ENCODE measurements at places on chromosomes 3 and 15.

GRCh38 chr3:10667269-10667668 lies 148.8 kb upstream of the SLC6A11 start:
- DNase-seq: no peak

- DNase-seq: no peak
Observed at GRCh38 chr3:43764056-43764455, 73.3 kb downstream of the ABHD5 start.

- no peak for DNase-seq
Observed at GRCh38 chr3:127370906-127371305, 83.1 kb upstream of the PRR20G start.

DNA sequence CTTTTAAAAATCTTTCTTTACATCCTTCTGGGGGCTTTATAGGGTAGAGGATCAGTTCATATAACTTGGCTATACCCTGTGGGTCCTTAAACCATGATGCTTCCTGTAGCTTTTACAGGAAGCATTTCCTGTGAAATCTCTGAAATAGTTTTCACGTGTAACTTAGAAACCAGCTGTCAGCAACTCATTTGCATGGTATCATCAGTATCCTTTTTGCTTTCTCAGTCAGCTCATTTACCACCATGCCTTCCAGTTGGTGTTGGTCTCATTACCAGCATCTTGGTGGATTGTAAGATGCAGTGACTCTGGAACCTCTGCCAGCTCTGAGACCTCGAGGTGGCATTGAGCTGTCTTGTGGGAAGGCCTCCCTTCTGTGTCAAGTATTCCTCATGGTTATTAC lies 96.7 kb upstream of the MYZAP start:
- DNase-seq: no peak

DNA sequence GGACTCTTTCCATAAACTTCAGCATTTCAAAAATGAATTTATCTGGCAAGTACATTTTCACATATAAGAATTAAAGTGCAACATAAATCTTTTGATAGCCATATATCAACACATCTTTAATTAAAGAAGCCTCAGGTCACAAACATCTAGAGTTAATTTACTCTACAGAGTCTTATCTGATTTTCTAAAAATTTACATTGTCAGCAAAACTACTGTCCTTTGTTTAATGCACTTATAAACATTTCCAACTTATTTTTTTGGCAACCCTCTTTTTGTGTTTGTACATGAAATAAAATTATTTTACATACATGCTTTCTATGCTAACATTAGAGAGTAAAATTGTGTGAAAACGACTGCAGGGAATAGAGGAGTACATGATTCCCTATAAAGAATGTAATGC lies 416.8 kb upstream of the ARL6 start:
- DNase-seq: no peak

DNA sequence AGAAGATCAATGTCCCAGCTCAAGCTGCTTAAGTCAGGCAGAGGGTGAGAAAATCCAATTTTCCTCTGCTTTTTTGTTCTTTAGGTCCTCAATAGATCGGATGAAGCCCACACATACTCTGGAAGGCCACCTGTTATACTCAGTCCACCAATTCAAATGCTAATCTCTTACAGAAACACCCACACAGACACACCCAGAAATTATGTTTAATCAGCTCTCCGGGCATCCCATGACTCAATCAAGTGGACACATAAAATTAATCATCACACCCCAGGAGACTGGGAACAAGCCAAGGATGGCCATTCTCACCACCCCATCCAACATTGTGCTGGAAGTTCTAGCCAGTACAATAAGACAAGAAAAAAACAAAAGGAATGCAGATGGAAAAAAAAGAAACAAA lies 67.8 kb upstream of the SLC24A5 start:
- DNase-seq: no peak

- no peak for DNase-seq
Observed at GRCh38 chr3:184300378-184300720, 1.3 kb downstream of the PSMD2 start.

DNA sequence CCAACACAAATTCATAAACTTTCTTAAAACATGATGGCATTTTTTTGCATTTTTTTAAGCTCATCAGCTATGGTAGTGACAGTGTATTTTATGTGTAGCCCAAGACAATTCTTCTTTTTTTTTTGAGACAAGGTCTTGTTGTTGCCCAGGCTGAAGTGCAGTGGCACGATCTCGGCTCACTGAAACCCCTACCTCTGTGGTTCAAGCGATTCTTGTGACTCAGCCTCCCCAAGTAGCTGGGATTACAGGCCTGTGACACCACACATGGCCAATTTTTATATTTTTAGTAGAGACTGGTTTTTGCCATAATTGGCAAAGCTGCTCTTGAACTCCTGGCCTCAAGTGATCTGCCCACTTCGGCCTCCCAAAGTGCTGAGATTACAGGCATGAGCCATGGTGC lies 17.3 kb upstream of the USP50 start:
- DNase-seq: no peak

DNA sequence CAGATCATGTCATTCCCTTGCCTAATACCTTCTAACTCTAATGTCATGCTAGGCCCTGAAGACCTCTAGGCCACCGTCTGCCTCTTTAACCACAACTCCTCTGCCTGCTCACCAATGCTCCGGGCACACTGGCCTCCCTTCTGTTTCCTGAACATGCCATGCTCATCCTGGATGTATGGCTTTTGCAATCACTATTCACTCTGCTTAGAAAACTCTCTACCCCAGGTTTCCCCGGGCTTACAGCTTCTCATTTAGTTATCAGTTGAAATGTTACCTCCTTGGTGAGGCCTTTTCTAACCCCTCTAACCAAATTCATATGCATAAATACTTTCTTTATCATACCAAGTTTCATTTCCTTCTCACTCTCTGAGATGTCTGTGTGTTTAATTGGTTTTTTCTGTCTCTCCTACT lies 727.8 kb upstream of the CFAP20DC start:
- DNase-seq: no peak

- no peak for DNase-seq
Observed at GRCh38 chr3:7249493-7250076, 388.7 kb downstream of the GRM7 start.

- DNase-seq: no peak
Observed at GRCh38 chr3:9976721-9977709, 9.6 kb downstream of the EMC3 start.

GRCh38 chr3:77039606-77040171 lies at the start of gene ROBO2:
TSS of gene ROBO2 (plus strand) at chr3:77040099. CDS start at chr3:77040786, 687 bp downstream.
- no peak for DNase-seq

DNA sequence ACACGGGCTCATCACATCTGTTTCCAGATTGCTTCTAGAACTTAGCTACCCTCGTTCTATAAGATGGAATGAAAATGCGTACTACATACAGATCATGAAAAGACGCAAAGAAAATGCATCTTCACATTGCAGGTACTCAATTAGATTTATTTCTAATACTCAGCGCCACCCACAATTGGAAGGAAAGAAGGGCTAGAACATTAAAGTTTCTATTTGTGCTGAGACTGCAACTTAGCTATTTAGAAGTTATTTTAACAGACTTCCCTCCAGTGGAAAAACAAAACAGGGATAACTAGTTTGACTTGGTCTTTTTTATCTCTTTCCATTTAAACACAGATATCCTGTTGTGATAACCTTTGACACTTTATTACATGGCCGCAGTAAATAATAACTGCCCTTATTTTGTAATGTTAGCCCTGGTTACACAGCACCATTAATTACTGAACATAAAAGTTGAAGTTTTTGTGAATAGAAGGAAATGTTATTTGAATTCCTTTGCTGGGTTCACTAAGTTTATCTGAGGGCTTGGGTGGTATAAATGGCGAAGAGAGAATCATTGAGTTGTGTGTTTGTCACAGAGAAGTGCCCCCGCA lies 86.9 kb upstream of the SLC25A26 start:
- DNase-seq: no peak

DNA sequence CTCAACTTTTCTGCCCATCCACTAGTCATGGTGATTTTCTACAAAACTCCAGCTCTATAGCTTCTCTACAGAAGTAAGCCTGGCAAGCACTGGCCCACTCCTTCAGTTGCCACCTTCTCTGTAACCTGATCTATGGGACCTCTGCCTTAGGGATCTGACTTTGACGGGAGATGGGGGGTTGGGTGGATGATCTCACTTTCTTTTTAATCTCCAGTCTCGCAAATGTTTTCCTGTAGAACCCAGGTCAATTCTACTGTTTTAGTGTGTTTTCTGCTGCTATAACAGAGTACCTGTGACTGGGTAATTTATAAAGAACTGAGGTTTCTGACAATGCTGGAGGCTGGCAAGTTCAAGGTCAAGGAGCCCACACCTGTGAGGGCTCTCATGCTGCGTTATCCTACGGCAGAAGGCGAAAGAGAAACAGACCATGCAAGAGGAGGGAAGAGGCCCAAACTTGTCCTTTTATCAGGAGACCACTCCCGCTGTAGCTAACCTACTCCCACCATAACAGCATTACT lies 189.9 kb upstream of the THRB start:
- DNase-seq: no peak

DNA sequence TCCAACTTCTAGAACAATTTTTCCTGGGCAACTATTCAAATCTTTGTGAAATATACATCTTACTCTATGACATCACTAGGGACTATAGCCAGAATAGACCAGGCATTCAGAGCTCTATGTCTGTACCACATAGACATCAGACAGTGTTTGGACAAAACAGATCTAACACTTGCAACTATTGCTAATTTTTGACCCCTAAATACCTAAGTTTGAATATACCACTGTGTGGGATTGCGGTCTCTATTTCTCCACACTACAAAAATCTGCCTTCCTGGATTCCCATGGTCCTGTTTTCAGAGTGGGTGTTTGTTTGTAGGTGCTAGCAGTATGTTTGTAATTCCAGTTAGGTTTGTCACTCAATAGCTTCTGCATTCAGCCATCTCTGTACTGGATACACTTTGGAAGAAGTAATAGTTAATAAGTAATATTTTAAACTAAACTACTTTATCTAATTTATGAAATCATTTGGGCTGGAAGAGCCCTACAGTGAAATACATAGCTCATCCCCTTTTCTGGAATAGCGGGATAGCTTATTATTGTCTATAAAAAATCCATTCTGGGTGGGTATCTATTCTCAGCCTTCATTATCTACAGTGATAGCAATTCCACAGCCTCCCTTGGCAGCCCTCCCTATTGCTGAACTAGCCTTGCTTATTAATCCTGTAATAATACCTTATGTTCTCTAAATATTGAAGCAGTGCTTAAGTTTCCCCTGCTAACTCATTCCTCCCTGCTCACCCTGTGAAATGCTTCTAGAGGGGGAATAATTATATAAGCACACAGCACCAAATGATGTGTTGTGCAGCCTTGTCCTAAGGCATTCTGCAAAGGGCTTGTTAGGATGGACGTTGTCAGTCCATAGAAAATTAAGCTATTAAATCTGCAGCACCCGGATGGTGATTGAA lies 49.4 kb downstream of the RBMS3 start:
- no peak for DNase-seq

- no peak for DNase-seq
Observed at GRCh38 chr15:49223536-49224274, 53.7 kb downstream of the GALK2 start.

GRCh38 chr15:94306700-94307650 lies 75.6 kb downstream of the MCTP2 start:
- no peak for DNase-seq

DNA sequence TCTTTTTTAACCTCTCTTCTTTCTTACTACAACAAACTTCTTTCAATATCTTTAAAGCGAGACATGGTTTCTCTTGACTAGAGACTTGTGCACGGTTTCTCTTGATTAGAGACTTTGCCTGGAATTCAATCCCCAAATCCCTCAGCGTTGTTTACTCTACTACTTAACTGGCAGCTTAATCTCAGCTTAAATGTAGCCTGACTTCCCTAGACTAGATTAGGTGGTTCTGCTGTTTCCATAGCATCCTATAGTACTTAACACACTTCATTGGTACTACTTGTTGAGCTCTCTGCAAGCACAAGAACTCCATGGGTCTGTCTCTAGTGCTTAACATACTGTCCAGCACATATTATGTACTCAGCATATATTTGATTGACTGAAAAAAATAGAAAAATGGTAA lies 168.2 kb upstream of the GPR149 start:
- no peak for DNase-seq

GRCh38 chr15:43433165-43433564 lies 59.8 kb downstream of the TP53BP1 start:
- no peak for DNase-seq

DNA sequence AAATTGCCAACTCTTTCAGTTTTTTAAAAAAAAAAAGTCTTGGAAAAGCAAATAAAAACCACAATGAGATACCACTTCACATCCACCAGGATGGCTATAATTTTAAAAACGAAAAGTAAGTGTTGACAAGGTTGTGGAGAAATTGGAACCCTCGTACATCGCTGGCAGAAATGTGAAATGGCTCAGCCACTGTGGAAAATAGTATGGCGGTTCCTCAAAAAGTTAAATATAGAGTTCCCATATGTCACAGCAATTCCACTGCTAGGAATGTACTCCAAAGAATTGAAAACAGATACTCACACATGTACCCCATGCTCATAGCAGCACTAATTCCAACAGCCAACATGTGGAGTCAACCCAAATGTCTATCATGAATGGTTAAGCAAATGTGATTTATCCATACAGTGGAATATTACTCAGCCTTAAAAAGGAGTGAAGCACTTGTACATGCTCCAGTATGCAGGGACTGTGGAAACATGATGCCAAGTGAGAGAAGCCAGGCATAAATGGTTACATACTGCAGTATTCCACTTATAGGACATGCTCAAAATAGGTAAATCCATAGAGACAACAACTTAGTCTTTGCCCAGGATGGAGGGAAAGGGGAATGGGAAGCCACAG lies 73.8 kb upstream of the PCSK6 start:
- DNase-seq: no peak

DNA sequence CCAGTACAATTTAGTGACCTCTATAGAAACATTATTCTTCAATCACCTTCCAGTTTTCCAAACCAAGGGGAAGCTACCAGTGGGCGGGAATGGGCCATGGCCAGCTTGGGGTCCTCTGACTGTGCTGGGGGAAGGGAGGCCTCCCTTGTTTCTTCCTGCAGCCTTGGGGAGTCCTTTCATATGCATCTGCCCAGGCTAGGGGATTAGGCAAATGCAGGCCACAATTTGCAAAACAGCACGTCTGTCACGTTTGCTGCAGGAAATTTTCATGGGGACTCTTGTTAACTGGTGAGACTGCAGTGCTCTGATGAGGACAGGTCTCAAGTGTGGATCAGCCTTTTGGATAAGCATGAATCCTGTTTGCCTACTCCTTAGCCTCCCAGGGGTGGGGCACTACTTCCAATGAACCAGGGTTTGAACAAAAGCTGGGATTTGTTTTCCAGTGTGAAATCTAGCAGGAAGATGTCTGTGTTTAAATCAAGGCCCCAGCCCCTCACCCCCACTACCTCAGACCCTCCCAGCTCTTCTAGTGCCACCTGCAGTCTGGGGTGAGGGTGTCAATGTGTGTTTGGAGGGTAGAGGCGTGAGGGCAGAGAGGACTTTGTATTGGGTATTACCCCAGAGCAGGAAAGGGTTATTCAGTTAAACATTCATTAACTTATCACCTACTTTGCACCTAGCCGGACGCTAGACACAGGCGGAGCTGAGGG lies 219.9 kb downstream of the OPA1 start:
- no peak for DNase-seq

GRCh38 chr15:67267951-67268941 lies 13.7 kb downstream of the IQCH start:
- DNase-seq: no peak

GRCh38 chr3:149462581-149463011 lies 11.9 kb upstream of the TM4SF4 start:
- DNase-seq: no peak

- DNase-seq: no peak
Observed at GRCh38 chr3:50258979-50259378, 10.0 kb upstream of the SEMA3B start.

GRCh38 chr3:12796171-12797123 lies at the start of gene CAND2:
TSS of gene CAND2 (plus strand) at chr3:12796680. CDS start at chr3:12796721, 41 bp downstream.
- DNase-seq: no peak

GRCh38 chr15:33098094-33099058 lies 96.1 kb downstream of the FMN1 start:
- DNase-seq: no peak

All from bone marrow (tissue), 2 donors.